ENCODE measurements at places on chromosomes 1 and 21.

- no peak for DNase-seq
Observed at GRCh38 chr1:37323486-37324377, 150.6 kb upstream of the ZC3H12A start.

- no peak for DNase-seq
Observed at GRCh38 chr1:70475023-70475422, 64.0 kb downstream of the CTH start.

- no peak for DNase-seq
Observed at GRCh38 chr1:201347498-201348210, 29.8 kb downstream of the TNNT2 start.

GRCh38 chr1:214678386-214678785 lies 75.4 kb downstream of the CENPF start:
- DNase-seq: no peak

GRCh38 chr1:12067900-12068821 lies 5.1 kb downstream of the TNFRSF8 start:
- no peak for DNase-seq

GRCh38 chr1:53606197-53606596 lies 132.8 kb downstream of the GLIS1 start:
- DNase-seq: no peak

- no peak for DNase-seq
Observed at GRCh38 chr1:81950591-81951244, 150.0 kb downstream of the ADGRL2 start.

DNA sequence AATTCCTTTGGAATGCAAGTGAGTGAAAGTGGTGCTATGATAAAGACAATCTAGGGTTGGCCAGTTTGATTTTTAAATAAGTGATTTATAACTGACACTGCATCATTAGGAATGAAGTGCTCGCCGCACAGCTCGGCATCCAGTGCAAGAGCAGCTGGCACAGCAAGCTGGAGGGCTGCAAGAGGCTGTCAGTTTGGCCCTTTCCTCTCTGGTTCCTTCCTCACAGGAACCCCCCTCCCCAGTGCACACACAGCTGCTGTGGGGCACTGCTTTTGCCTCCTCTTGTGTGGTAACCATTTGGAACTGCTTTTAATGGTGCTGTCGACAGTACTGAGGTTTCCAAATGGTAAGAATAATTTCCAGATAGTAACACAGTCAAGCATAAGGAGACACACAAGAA lies 10.4 kb upstream of the BCAR3 start:
- no peak for DNase-seq

DNA sequence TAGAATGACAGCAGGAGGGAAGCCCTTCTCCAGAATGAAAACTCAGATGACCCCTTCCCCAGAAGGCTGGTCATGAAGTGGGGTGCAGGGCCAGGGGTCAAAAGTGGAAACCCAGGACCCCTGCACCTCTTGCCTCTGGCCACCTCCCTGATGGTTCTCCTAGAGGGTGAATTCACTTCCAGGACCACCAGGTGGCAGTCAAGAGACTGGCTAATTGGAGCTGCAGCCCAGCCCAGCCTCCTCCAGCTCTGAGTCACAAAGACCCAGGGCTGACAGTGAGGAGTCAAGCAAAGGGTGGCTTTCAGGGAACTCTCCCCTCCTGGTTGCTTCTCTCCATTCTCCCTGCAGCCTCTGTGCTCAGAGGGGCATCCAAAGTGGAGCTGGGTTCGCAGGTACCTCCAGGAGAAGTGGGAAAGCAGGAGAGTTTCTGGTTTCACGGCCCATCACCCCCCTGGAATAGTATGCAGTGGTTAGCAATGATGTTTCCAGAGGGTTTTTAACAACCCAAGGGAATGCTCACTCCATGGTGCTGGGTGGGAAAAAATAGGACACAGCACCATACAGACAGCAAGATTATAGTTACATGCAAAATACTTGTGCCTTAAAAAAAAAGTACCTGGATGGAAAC lies 6.1 kb upstream of the EPHB2 start:
- peak; percentile 75 for DNase-seq

GRCh38 chr1:179229214-179230140 lies at the start of gene ABL2:
Gene ABL2 (minus strand): TSS chr1:179229677. CDS start chr1:179229397, 280 bp downstream.
- peak; percentile 63 for DNase-seq

DNA sequence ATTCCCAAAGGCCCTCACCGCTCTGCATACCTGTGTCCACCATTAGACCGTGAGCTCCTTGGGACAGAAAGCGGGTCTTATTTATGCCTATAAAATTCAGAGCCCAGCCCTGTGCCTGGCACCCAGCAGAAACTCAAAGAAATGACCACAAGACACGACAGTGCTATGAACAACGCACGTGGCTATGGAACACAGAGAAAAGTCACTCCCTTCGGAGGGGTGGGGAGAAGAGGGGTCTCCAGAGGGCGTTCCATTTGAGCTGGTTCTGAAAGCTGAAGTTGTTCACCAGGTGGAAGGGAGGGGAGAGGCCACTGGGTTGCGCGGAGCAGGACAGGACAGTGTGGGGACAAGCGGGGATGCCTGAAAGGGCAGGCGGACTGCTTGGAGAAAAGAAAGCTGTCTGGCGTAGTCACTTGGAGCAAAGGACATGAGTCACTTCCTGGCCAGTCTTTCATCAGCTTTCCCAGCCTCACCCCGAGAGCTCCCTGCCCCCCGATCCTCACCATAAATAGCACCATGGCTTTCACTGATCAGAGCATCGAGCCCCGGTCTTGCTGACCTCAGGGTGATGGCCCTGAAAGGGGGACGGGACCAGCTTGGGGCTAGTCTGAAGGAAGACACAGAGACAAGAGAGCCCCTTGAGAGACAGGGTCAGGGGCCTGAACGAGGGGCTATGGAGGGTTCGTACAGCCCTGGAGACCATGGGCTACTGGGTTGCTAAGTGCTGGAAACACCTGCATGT lies 28.5 kb downstream of the ECE1 start:
- DNase-seq: no peak

DNA sequence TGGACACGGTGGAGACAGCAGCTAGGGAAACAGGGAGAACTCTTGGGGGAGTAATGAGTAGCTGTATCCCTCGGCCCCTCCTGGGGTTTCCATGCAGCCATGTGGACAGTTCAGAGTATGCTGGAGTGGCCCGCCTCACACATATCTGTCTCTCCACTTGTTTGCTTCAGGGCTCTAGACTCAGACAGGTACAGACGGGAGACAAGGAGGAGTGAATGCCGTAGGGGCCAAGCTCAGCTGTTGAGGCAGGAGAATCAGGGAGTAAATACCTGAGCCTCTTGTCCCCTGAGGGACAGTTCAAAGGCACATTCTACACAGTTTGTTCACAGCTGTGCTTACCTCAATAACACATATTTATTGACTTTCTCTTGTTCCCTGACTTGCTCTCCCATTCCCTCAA lies 7.7 kb upstream of the PTGFRN start:
- DNase-seq: no peak

DNA sequence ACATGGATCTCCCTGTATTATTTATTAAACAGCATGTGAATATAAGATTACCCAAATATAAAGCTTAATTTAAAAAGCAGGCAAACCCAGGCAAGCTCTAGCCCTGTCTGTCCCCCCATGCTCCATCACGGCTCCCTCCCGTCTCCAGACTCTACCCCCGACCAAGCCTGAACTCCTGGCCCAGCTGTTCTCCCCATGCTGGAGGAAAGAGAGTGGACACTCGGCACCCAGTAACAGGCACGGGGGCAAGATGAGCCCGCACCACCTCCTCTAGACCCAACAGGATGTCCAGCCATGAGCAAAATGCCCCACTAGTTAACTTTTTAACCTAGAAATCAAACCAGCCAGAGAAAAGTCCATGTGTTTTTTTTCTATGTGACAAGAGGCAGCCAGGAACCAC lies 19.3 kb downstream of the SLC19A1 start:
- no peak for DNase-seq

- DNase-seq: no peak
Observed at GRCh38 chr1:111733183-111733991, 5.8 kb downstream of the INKA2 start.

DNA sequence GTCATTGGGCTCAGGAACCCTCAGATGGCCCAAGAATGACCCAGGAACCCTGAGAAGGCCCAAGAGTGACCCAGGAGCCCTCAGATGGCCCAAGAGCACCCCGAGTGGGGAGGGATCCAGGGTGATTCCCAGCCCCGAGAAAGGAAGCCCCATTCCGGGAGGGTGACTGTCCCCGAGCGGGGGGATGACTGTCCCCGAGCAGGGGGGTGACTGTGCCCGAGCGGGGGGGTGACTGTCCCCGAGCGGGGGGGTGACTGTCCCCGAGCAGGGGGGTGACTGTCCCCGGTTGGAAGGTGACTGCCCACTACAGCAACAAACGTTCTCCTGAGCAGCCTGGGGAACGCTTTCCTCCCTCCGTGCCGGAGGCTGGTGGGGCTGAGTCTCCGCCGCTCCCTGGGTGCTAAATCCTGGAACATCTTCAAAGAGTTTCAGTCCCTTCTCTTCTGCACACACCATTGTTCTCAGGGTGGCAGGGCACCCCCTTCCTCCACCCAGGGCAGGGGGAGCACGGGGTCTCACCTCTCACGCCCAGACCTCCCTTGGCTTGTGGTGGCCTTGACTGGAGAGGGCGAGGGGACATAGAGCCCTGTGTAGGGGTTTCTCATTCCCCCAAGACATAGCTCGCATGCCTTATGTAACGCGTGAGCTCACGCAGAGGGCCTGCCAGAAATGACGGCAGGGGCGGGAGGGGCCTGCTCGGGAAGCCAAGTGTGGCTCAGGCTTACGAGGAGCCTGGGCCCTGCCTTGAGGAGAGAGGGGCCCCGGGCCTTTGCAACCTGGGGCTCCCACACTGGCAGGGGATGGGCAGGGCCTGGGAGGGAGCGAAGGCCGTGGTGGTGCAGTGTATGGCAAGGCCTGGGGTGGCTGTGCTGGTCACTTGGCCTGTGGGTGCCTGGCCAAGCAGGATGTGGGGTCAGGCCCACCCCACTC lies 14.3 kb upstream of the SKI start:
- no peak for DNase-seq

- DNase-seq: no peak
Observed at GRCh38 chr1:173202424-173203145, 4.5 kb downstream of the TNFSF4 start.

DNA sequence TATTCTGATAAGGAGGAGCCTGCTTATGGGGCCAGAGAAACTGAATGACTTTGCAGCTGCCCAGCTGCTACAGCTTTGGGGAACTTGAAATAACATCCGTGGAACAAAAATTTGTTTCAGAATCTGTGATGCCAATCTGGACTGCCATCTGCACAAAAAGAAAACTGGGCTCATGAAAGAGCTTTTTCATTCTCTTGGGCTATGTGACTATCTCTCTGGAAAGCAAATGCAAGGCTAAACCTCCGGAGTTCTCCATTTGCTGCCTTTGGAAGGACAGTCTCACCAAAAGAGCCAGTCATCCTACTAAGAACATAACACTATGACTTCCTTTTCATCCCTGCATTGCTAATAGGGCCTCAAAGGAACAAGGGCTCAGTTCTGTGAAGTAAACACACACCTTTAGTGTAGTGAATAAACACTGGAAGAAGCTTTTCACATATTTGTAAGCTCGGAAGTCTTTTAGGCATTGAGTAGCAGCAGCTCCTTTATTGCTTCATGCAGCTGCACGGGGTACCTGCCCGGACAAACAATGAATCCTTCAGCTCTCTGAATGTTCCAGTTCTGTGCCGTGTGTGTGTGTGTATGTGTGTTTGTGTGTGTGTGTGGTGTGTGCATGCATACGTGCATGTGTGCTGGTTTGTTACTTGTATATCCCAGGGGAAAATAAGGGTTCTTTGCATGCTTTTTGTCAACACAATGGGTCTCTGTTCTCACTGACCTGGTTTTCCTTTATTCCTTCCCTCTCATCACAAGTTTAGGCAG lies 255.5 kb upstream of the SGIP1 start:
- no peak for DNase-seq

DNA sequence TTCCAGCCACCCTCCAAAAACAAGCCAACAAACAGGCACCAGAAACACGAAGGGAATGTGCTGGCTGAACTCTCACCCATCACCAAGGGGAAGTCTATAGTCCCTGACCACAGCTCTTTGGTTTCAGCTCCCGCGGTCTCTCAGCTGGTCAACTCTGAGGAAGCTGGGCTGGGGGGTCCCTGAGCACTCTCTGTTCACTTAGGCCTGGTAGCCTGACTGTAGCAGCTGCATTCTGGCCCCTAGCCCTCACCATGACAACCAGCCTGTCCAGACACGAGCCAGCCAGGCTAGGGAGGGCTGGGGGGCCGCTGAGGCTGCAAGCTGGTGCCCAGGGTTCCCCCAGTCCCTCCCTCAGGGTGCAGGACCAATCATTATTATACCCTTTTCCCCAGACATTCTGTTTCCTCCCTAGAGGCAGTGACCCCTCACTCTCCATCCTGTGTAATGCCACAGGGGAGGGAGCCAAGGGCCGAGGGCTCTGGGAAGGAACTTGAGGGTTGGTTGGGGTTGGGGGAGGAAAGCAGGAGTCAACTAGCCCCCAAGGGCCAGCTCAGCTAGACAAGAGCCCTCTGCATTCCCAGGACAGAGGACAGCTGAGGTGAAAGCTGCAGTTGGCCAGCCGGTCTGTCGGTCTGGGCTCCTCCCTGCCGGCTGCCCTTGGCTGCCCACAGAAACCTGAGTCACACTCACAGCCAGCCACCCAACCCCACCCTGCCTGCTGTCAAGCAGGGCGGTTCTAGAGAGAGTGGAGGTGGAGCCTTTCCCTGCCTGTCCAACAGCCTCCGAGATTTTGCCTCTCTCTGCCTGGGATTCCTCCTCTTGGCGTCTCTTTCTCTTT lies 1.2 kb upstream of the TRAPPC3 start:
- DNase-seq: peak; percentile 82
